ENCODE measurements at places on chromosomes 4 and X. TPM values are rescaled to one million over a fixed set of nuclear protein-coding genes. Genes with fewer than 3 reads are reported as not detected.
A peak's percentile ranks its signal among the peaks of the same experiment; 100 is the strongest.

GRCh38 chr4:101232074-101232776 lies 115.1 kb downstream of the PPP3CA start:
- ATAC-seq, result peak; percentile 83

The SSX1 gene
- total RNA-seq, result not detected

GRCh38 chr4:55884851-55885219 lies 31.4 kb downstream of the EXOC1 start:
- ATAC-seq, result no peak

DNA sequence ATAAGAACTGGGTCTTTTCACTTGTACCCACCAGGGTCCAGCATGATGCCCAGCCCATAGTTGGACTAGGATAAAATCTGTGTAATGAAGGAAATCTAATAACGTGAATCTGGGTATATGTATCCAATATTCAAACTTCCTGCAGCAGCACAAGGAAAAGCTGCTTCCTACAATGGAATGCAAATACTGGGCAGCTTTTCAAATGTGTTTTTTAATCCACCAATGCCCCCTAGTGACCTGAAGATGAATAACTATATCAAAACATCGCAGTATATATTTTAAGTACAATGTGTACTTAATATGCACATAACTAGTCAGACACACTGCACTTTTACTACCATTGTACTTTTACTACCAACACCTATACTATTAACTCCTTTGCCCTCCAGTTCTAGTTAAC lies 5.3 kb downstream of the APOO start:
- peak; percentile 42 for ATAC-seq

DNA sequence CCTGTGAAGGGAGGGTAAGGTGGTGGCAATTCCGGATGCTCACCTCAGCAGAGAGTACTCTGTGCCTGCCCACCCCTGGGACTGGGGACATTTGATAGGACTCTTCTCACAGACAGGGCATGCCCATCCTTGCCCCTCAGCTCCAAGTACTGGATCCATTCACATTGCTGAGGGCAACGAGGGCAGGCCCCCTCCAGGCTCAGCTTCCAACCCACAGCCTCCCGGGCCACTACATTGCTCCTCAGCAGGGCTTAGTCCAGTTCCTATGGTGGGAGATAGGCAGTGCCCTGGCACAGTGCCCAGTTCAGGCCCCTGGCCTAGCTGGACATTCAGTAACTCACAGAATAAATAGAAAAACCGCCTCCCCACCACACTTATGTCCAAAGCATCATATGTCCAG lies 15.1 kb upstream of the VSIG4 start:
- ATAC-seq, result no peak

- no peak for ATAC-seq
These were observed 36.6 kb downstream of the MYOZ2 start for GRCh38 chr4:119172223-119172622.

The SYTL5 gene
- 3.9 TPM for total RNA-seq

Data from esophagus mucosa (tissue), 1 donor.